NCI-H2171 treated with DMSO at 0.1 percent for 48 hours (cell line): ENCODE measurements at places on chromosomes 6 and 20.

- no peak for DNase-seq
Observed at GRCh38 chr6:148617530-148617929, 129.3 kb upstream of the UST start.

DNA sequence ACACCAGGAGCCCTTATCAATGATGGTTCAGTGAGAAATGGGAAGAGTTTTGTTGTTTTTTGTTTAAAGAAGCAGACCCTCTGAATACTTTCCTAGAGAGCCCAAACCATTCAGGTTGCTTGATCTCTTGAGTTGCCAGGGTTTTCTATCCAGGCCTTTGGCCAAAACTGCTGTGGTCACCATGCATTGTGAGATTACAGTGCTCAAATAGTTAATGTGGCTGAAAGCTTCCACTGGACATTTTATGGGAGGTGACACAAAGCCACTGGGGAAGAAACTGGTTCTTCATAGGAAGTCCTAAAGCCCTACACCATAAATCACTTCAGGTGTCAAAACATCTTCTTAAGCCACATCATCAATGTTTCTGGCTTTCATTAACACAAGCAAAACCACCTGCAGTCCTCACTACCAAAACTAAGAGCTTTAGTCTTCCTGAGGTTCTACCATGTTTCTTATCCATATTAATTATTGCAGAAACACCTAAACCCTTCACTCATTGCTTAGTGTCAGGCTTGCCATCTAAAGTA, 101.6 kb downstream of the IBTK start:
- DNase-seq, result no peak

GRCh38 chr20:2816030-2816582, at the start of gene TMEM239:
TMEM239 (plus strand) TSS chr20:2816364; CDS start chr20:2816555, 191 bp downstream.
- DNase-seq, result no peak

DNA sequence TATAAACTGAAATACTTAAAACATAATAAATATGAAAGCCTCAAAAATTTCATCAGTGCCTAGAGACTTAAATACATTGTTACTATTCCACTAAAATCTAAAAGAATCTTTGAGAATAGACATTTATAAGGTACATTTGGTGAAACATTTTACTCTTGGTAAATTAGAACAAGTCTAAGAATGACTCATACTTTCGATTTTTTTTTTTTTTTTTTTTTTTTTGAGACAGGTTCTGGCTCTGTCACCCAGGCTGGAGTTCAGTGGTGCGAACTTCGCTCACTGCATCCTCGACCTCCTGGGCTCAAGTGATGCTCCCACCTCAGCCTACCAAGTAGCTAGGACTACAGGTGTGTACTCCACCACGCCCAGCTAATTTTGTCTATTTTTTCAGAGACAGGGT, 6.4 kb downstream of the FUCA2 start:
- no peak for DNase-seq

DNA sequence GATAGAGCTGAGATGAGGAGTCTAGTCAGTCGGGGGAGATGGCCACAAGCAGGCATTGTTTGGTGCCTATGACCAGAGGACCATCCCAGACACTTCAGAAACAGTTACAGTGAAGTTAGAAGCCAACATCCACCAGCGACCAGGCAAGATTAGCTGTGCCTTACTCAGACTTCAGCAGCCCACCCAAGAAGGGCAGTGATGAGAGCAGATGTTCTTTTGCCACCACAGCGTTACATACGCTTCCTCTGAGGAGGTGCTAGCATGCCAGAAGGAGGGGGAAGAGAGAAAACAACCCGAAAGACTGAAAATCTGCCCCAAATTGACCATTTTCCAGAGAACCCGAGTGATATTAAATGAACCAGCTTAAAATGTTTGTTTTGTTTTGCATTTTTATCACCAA, 186.8 kb downstream of the PRL start:
- DNase-seq, result no peak

DNA sequence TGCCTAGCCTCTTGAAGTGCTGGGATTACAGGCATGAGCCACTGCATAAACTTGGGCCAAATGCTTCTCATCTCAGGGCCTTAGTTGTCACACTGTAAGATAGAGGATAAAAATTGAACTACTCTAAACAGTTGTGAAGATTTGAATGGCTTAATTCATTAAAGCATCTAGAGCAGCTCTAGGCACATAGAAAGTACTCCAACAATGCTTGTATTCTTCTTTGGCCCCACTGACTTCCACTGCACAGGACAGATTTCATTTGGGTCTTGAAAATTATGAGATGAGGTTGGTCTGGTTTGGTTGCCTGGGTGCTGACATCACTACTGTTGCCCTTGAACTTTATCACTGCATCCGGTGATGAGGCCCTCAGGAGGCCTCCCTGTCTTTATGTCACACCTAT, 10.0 kb upstream of the HBS1L start:
- no peak for DNase-seq

GRCh38 chr20:12053353-12053752, 135.7 kb downstream of the BTBD3 start:
- no peak for DNase-seq

GRCh38 chr20:34582911-34583310, 24.4 kb downstream of the MAP1LC3A start:
- DNase-seq, result no peak

- no peak for DNase-seq
Observed at GRCh38 chr6:19845266-19846041, 8.3 kb downstream of the ID4 start.

GRCh38 chr20:25090492-25091429, 8.8 kb upstream of the VSX1 start:
- DNase-seq, result peak; percentile 97
